ENCODE measurements at places on chromosomes 4 and X.

DNA sequence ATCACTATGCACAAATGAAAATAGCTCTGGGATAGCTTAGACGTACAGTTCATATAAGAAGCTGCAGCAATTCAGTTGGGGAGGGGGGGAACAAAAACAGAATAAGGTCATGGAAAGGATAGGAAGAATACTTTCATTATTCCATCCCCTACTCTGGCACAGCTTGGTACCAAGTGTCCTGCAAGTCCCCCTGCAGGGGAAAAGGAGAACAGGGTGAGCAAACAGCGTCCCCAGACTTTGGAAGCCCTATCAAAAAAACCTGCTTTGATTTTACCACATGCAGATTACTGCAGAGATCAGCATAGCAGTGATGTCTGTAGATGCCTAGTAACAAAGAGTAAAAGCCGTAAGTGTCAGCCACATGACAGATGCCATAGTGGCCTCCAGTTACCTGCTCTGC lies 209.4 kb upstream of the NEIL3 start:
- no peak for DNase-seq

DNA sequence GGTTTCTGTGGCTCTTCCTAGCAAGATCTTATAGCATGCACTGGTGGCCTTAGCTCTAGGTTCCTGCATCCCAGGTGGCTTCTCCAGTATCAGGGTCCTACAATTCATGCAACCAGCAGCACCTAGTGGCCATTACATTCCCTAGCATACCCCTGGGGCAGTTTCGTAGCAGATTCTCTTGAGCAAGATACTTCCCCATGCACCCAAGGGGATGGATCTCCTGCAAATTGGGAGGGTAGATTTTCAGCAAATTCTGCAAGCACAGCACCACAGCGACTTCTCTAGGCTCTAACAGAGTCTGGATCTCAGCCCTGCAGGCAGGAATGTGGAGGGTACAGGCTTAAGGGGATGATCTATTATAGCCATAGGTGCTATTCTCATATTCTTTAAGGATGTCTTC lies 13.1 kb upstream of the SLC9B1 start:
- DNase-seq, result no peak

- no peak for DNase-seq
Measured at GRCh38 chrX:3159995-3160720, 118.9 kb downstream of the ARSF start.

- DNase-seq, result peak; percentile 79
Measured at GRCh38 chr4:52911684-52912294, 49.7 kb downstream of the RASL11B start.

DNA sequence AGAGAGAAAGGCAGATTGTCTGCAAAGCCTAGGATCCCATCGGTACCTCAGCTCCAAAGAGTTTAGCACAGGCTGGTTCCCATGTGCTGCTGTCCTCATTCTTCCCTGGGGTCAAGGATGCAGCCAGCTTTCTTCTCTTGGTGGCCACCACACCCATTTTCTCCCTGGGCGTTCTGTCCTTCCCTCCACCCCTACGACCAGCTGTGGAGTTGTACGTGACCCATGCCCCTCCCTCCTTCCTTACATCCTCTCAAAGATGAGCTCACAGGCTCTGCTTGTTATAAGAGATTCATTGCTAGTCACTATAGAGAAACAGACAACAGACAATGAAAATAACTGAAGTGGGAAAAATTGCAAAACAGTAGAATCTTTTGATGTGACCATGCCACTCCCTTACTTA lies 74.0 kb upstream of the KLF3 start:
- no peak for DNase-seq

DNA sequence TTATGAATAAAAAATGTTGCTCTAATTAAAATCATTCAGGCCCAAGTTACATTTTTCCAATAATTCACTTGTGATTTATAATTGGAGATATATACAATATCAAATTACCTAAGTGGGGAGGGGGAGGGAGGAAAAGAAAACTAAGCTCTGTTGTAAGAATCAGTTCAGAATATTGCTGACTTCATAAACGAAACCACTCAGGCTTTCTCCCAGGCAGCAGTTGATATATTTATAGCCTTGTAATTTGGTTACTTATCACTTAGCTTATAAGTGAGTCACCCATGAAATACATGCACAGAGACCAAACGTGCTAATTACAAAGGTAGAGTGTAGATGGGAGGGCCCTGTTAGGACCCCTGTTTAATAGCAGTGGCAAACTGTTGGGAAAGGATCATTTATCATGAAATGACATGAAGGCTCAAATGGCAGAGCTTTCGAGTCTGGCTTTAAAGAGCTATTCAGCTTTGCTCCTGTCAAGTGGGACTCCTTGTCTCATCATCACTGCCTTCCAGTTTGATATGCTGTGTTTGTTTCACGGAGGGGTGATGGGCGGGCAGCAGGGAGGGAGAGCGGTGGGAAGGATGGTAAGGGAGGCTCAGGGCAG lies 105.6 kb upstream of the PGRMC2 start:
- no peak for DNase-seq

GRCh38 chr4:93767917-93768316 lies 60.6 kb upstream of the ATOH1 start:
- no peak for DNase-seq

GRCh38 chrX:19107035-19107434 lies 15.2 kb downstream of the ADGRG2 start:
- no peak for DNase-seq

GRCh38 chr4:64584981-64585557 lies 175.8 kb upstream of the TECRL start:
- peak; percentile 12 for DNase-seq

DNA sequence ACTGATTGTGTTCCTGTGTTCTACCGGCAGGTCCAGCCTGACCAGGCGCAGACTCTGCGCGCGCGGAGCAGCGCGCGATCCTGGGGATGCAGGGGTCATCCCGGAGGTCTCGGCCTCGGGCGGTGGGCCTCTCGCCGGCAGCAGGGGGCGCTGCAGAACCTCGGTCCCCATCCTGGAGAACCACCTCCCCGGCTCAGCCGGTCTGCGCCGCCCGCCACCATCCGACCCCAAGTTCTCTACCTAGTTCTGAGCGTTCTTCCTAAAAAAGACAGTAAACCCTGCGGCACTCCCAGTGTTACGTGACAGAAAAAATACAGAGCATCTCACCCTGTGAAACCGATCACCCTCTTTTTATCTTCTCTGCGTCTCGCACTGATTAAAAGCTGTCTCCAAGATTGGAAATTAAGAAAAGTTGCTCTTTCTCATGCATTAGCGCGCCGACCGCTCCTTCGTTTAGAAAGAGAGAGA lies 1.6 kb downstream of the TRPC3 start:
- DNase-seq, result peak; percentile 1

DNA sequence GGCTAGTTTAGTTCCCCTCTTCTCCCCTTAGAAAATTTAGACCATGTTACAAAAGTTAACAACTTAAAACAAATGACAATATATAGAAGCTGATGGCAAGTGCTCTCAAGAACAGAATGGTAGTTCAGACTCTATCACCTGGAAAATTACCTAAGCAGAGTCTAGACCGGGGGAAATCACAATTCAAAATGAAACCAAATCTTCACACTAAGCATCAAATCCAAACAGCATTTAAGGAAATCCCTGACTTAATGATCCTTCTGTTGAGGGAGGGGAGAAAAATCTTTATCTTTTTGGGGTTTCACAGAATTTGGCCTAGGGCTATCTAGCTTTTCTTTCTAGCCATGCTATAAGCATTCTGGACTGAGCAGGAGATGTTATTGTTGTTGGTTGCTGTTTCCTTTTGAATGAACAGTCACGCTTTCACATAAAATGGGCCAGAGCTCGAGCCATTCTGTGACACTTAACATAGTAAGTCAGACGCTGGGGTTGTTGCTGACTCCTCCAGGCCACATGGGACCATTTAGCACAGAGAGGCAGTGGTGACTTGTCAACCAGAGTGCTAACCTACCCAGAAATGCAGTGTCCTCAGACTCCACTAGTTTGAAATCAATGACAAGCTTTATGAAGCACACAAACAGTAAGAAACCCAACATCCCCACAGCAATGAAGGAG lies 16.0 kb upstream of the LSM6 start:
- no peak for DNase-seq

DNA sequence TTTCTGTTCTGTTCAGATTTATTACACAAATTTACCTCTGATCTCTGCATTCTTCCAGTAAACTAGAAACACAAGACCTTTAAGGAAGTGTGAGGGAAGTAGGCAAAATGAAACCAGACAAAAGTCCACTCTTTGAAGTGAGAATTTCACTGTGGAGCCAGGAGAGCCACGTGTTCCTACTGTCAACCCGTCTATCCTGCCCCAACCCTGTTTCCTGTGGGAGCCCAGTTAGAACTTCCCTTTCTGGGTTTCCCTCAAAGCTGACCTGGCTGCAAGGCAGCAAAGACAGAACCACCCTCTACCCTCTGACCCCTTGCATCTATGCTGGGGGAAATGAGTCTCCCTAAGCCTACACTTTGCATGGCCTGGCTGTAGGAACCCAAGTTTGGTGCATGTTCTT lies 40.0 kb downstream of the TMEM144 start:
- no peak for DNase-seq

- DNase-seq, result no peak
Measured at GRCh38 chr4:119299741-119300100, 22.2 kb downstream of the FABP2 start.

GRCh38 chr4:186891859-186892486 lies 168.3 kb upstream of the FAT1 start:
- no peak for DNase-seq
